ENCODE measurements at places on chromosomes 7 and 10. TPM values are rescaled to one million over a fixed set of nuclear protein-coding genes. Genes with fewer than 3 reads are reported as not detected.
A peak's percentile ranks its signal among the peaks of the same experiment; 100 is the strongest.

- no peak overlapping the region for H3K4me3 ChIP-seq
- H3K36me3 ChIP-seq, result no peaks in the 10 kb centered on the region
- H3K27ac ChIP-seq, result no peak overlapping the region
These were observed 111.3 kb upstream of the IGFBP3 start for GRCh38 chr7:46032353-46032752.

The RAMP3 gene
- not detected for total RNA-seq

GRCh38 chr10:71483135-71483534, 86.4 kb downstream of the CDH23 start:
- no peak overlapping the region for H3K4me3 ChIP-seq
- peaks cover 26% of the 10 kb centered on the region for H3K27me3 ChIP-seq
- H3K27ac ChIP-seq, result no peak overlapping the region
- H3K36me3 ChIP-seq, result no peaks in the 10 kb centered on the region
- H3K4me1 ChIP-seq, result peaks cover 4% of the 10 kb centered on the region
- no peak for DNase-seq

DNA sequence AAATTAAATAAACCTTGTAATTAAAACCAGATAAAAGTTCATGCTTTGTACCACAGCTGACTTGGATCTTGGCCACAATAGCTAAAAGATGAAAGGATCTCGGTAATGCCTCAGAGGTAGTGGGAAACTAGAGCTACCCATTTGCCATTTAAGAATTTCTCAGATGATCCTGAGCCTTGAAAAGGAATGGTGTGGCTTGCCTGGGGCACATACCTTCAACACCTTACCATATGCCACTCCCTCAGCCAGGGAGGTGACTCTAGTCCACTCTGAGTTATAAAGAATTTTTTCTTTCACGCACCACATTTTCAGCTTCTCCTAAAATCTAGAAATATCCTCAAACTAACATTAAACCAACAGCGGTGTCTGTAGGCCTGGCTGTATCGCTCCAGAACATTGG, 516.3 kb upstream of the TEX47 start:
- no peaks in the 10 kb centered on the region for H3K36me3 ChIP-seq
- no peaks in the 10 kb centered on the region for H3K27me3 ChIP-seq
- peaks cover 18% of the 10 kb centered on the region for H3K4me1 ChIP-seq
- no peak overlapping the region for H3K4me3 ChIP-seq

DNA sequence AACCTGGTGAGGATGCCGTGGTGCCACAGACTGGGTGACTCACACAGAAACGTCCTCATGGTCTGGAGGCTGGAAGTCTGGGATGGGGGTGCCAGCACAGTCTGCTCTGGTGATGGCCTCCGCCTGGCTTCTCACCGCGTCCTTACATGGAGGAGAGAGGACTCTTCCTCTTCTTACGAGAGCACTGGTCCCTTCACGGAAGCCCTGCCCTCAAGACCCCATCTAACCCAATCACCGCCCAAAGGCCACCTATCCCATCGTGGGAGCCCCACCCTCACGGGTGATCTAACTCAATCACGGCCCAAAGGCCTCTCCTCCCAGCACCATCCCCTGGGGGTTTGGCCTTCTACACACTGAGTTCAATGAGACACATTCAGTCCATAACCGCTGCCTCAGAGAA, 137.7 kb downstream of the PTPRN2 start:
- no peak overlapping the region for H3K27ac ChIP-seq
- H3K4me3 ChIP-seq, result no peak overlapping the region

DNA sequence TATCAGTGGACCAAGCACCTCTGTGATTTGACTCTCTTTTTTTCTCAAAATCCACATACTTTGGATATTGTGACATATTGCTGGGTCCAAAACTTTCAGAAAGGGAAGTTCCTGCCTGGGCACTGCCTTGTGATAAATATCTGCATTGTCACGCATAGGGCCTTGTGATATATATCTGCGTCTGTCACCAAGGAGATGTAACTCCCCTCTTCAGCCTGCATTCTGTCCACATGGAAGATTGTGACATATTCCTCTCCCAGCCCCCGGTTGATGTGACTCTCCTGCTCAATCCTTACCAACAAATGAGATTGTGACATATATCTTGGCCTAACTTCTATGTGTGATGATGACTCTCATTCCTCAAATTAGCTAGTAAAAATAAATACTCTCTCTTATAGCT, 25.4 kb upstream of the ZNF107 start:
- H3K36me3 ChIP-seq, result peaks cover 9% of the 10 kb centered on the region
- no peak overlapping the region for H3K4me3 ChIP-seq
- H3K27me3 ChIP-seq, result no peaks in the 10 kb centered on the region
- H3K27ac ChIP-seq, result no peak overlapping the region
- no peaks in the 10 kb centered on the region for H3K4me1 ChIP-seq

The TMEM270 gene
- total RNA-seq, result not detected

- DNase-seq, result no peak
- H3K4me1 ChIP-seq, result no peaks in the 10 kb centered on the region
- H3K36me3 ChIP-seq, result peaks cover 12% of the 10 kb centered on the region
These were observed 37.3 kb downstream of the SHH start for GRCh38 chr7:155774947-155775346.

The NEURL1 gene
- 1.8 TPM for total RNA-seq

DNA sequence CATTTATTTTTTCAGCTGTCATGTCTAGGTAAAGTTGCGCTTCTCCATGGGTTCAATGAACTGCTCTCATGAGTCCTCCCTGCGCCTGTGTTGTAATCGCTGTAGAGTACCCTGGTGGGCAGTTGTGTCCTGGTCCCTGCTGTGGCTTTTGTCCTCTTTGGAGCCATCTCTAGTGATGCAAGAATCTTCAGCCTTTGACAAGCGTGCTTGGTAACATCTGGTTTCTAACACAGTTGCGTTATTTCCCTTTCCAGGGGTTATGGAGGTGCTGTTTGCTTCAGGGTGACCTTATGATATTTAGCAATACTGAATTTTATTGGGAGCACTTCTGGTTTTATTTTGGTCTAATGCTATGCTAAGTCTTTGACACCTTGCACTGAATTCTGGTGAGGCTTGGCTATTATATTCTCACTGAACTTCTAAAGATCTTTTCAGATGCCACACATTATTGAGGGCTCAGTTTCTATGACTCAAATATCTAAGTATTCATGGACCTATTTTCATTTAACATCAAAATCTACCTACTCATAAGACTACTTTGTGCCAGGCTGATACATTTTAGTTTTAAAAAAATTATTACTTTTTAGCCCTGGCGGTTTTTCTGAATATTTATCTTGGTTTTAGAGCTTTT, 88.6 kb downstream of the FANK1 start:
- no peak for DNase-seq
- H3K27ac ChIP-seq, result no peak overlapping the region
- peaks cover 27% of the 10 kb centered on the region for H3K4me1 ChIP-seq
- no peaks in the 10 kb centered on the region for H3K36me3 ChIP-seq

DNA sequence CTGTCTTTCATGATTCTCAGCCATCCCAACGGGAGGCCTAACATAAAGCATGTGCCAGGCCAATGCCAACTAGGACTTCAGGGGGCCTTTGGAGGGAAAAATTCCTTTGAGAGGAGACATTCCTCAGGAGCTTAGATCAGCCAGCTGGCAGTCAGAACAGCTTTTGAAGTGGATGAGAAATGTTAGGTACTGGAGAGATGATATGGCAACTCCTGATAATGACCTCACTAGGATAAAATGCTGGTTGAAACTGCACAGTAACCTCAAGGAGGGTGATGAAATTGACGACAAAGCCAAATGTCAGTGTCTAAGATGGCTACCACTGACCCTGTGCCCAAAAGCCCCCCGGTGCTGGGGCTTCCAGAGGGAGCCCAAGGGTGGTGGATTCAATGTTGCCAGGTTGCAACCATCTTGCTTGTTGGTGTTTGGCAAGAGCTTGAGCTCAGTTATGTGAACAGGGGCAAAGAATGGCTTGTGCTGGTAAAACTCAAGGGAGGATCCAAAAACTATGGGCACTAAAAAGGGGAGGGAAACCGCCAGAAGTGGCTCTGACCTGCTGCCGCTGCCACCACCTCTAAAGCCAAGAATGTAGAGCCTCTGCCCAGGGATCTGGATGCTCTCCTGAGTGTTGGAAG, 121.2 kb downstream of the UBE2H start:
- no peak overlapping the region for H3K27ac ChIP-seq
- H3K4me1 ChIP-seq, result peaks cover 23% of the 10 kb centered on the region
- no peak overlapping the region for H3K4me3 ChIP-seq
- H3K27me3 ChIP-seq, result no peaks in the 10 kb centered on the region

DNA sequence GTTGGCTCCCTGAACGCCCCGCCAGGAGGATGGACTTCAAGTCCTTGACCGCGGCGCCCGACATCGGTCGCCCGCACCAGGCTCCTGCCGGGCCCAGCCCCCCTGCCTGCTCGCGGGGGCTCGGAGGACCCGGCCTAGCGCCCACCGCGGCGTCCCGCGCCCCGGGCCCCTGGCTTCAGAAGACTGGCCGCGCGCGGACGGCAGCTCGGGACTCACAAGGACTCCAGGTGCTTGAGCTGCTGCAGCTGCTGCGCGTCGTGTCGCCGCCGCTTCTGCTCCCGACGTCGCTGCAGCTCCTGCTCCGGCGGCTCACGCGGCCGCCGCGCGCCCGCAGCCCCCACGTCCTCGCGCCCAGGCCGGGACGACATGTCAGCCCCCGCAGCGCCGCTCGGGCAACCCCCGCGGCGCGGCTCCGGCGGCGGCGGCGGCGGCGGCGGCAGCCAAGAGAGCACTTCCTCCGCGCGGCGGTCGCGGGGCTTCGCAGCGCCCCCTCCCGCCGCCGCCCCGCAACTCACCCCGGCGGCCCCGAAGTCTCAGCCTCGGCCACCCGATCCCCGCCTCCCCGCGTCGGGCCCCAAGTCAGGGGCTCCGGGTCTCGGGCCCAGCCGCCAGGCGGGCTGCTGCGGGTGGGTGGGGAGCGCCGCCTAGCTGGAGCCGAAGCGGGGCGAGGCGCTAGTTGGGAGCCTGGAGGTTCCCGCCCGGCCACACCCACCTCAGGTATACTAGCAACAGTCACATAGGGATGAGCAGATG, at the start of gene RP9:
Gene RP9, minus strand, starts transcription at position 400 of the 753 bp plus-strand sequence. Its CDS starts 32 bp downstream, at position 368.
- peak within 1 kb of the TSS; percentile 37 for H3K27ac ChIP-seq
- peaks cover 30% of the 10 kb centered on the region for H3K27me3 ChIP-seq
- H3K4me1 ChIP-seq, result peaks cover 23% of the 10 kb centered on the region
- peak; percentile 72 for DNase-seq
- H3K36me3 ChIP-seq, result no peaks in the 10 kb centered on the region
- H3K4me3 ChIP-seq, result peak within 1 kb of the TSS; percentile 90

DNA sequence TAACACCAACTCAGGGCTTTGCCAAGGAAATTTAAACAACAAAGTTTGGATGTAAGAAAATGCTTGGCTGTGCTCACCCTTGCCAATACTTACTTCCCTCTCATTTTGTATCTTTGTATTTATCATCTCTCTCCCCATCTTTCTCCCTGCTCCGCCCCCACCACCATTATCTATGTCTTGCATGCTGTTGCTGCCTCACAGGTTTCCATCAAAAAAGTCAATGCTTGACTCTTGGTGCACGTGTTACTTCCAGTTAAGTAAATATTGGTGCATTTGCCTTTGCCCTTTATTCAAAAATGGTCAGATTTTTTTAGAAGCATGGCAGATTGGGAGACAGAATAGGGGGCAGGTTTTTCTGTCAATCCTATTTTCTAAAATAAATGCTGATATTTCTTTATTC, 626.0 kb downstream of the ACTR3B start:
- peaks cover 12% of the 10 kb centered on the region for H3K36me3 ChIP-seq
- H3K4me1 ChIP-seq, result no peaks in the 10 kb centered on the region
- H3K4me3 ChIP-seq, result no peak overlapping the region
- no peak overlapping the region for H3K27ac ChIP-seq

DNA sequence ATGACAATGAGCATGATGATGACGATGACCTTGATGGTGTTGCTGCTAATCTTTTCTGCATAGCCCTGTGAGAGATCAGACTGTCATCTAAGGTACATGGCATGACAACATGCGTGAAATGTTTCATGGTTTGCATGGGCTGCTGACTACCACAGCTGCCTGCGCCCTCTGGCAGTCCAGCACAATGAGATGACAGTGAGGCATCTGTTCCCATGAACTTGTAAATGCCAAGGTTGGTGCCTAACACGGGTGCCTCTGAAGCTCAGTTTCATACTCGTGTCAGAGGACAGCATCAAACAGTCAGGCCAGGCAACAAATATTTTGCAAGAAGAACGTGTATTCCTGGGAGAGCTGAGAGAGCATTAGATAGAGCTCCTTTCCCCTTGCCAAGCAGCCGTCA, 122.0 kb upstream of the PRKCQ start:
- no peaks in the 10 kb centered on the region for H3K4me1 ChIP-seq
- H3K27ac ChIP-seq, result no peak overlapping the region
- no peaks in the 10 kb centered on the region for H3K36me3 ChIP-seq
- H3K4me3 ChIP-seq, result no peak overlapping the region
- DNase-seq, result no peak

- no peaks in the 10 kb centered on the region for H3K36me3 ChIP-seq
- H3K4me3 ChIP-seq, result no peak overlapping the region
- no peaks in the 10 kb centered on the region for H3K4me1 ChIP-seq
- H3K27ac ChIP-seq, result peak overlapping the region; percentile 53
These were observed 479.8 kb upstream of the SEMA3A start for GRCh38 chr7:84674236-84674913.

The CALML5 gene
- not detected for total RNA-seq

- H3K36me3 ChIP-seq, result peaks cover 2% of the 10 kb centered on the region
- peak overlapping the region; percentile 97 for H3K27ac ChIP-seq
- peak overlapping the region; percentile 86 for H3K4me3 ChIP-seq
- H3K4me1 ChIP-seq, result peaks cover 58% of the 10 kb centered on the region
- DNase-seq, result no peak
These were observed 268.5 kb downstream of the RPS24 start for GRCh38 chr10:78301891-78302738.

GRCh38 chr7:46806856-46807255, 775.1 kb downstream of the TNS3 start:
- H3K36me3 ChIP-seq, result no peaks in the 10 kb centered on the region
- no peak overlapping the region for H3K27ac ChIP-seq
- H3K4me3 ChIP-seq, result no peak overlapping the region
- H3K4me1 ChIP-seq, result peaks cover 35% of the 10 kb centered on the region
- no peak for DNase-seq
- H3K27me3 ChIP-seq, result no peaks in the 10 kb centered on the region

DNA sequence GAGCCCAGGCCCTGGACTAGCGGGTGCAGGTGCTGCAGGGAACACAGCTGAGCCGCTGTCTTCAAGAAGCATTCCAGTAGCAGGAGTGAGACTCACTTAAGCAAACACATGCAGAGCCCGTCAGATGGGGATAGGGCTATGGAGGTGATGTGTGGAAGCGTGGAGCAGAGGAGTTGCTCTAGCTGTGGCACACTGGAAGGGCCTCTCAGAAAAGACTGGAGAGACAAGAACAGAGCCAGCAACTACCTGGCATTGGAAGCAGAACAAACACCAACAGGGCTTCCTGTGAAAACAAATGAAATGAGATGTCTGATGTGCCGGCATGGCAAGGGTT, 37.8 kb upstream of the GALNTL5 start:
- no peaks in the 10 kb centered on the region for H3K4me1 ChIP-seq
- no peak overlapping the region for H3K4me3 ChIP-seq
- DNase-seq, result no peak
- no peaks in the 10 kb centered on the region for H3K36me3 ChIP-seq

GRCh38 chr10:79406683-79407422, 38.6 kb downstream of the ZCCHC24 start:
- peak overlapping the region; percentile 59 for H3K4me3 ChIP-seq
- no peaks in the 10 kb centered on the region for H3K27me3 ChIP-seq
- peaks cover 59% of the 10 kb centered on the region for H3K4me1 ChIP-seq
- no peak overlapping the region for H3K27ac ChIP-seq
- no peaks in the 10 kb centered on the region for H3K36me3 ChIP-seq
- no peak for DNase-seq

Measured in neural crest cell (in vitro differentiated cells).